ENCODE measurements at places on chromosomes 1 and 21.
A peak's percentile ranks its signal among the peaks of the same experiment; 100 is the strongest.

DNA sequence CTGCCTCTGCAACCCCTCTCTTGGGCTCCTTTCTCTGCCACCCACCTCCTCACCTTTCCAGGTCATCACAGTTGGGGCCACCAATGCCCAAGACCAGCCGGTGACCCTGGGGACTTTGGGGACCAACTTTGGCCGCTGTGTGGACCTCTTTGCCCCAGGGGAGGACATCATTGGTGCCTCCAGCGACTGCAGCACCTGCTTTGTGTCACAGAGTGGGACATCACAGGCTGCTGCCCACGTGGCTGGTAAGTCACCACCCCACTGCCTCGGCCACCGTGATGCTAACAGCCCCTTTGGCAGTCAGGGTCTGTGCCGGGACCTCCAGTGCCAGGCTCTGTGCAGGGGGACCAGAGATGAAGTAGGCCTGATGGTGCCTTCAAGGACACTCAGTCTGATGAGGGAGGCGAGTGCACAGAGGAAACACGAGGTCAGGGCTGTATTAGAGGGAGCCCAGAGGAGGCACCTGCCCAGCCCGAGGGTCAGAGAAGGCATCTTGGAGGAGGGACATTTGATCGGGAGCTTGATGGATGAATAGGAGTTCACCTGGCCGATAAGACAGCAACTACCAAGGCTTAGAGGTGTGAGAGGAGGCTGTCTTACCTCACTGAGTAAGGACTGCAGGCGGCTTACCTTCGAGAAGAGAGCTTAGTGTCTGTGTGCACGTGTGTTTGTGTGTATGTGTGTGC lies 18.1 kb downstream of the PCSK9 start:
- DNase-seq: no peak

- DNase-seq: no peak
Observed at GRCh38 chr21:21025742-21026141, 27.5 kb downstream of the NCAM2 start.

GRCh38 chr21:41164052-41164451 lies 3.9 kb upstream of the BACE2 start:
- no peak for DNase-seq

GRCh38 chr1:35046730-35047129 lies 15.0 kb upstream of the ZMYM6 start:
- DNase-seq: no peak

- DNase-seq: no peak
Observed at GRCh38 chr1:41487126-41488039, 2.9 kb upstream of the EDN2 start.

GRCh38 chr1:3240524-3241235 lies 171.7 kb downstream of the PRDM16 start:
- no peak for DNase-seq

GRCh38 chr1:168360151-168361021 lies 79.7 kb downstream of the TBX19 start:
- DNase-seq: no peak

DNA sequence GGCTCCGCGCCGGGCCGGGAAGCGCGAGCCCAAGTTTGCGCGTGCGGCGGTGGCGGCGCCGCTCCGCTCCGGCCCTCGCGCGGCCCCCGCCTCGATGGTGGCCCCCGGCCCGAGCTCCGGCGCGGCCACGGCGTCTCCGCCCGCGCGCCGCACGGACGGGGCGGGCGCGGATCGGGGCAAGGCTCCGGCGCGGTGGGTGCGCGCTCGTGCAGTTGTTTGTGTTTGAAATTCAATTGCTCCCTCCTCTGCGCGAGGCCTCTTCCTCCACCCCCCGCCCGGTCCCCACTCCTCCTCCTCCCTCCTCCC lies at the start of gene HDGF:
Gene HDGF (minus strand): TSS at position 225 of the 306 bp plus-strand sequence. CDS start 246 bp downstream, outside the sequence.
- no peak for DNase-seq

- DNase-seq: no peak
Observed at GRCh38 chr1:51242546-51242945, 6.5 kb downstream of the RNF11 start.

- no peak for DNase-seq
Observed at GRCh38 chr1:67338642-67339041, 31.0 kb downstream of the IL12RB2 start.

- DNase-seq: no peak
Observed at GRCh38 chr1:89641781-89642180, 8.9 kb downstream of the LRRC8C start.

DNA sequence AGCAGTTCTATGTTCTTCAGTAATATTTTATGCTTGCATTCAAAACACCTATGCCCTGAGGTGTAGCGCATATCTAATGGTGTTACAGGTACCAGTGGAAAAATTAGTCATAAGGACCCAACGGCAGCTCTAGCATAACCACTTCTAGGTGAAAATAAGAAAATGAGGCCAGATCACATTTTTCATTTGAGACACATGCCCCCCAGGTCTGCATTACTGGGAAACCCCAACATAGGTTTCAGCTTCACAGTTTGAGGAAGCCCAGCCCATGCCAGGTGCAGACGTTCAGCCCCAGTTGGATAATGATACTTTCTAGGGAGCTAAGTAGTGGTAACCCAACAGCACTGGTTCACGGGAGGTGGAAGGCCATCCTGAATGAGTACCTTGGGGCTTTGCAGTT lies 129.8 kb downstream of the CNIH3 start:
- no peak for DNase-seq

- no peak for DNase-seq
Observed at GRCh38 chr1:114075546-114076242, 78.0 kb downstream of the SYT6 start.

DNA sequence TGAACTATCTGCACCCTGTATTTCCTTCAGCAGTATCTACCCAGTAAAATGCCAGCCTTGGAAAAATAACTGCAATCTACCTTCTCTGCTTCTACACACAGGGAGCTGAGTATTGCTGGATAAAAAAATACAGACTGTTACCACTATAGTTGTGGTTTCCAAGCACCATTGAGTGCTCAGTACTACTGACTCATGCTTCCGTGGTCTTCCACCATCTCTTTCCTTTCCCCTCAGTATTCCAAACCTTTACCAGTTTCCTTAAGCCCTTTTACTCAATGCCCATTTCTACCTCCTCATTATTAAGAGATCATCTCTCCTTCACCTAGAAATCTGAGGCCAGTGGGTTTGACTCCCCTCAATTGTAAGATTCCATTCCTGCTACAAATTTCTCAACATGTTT lies 23.8 kb downstream of the GLMN start:
- DNase-seq: no peak

GRCh38 chr1:8987881-8988617 lies 38.2 kb downstream of the SLC2A7 start:
- peak; percentile 59 for DNase-seq

GRCh38 chr1:66981679-66982078 lies 56.9 kb downstream of the MIER1 start:
- DNase-seq: peak; percentile 16

DNA sequence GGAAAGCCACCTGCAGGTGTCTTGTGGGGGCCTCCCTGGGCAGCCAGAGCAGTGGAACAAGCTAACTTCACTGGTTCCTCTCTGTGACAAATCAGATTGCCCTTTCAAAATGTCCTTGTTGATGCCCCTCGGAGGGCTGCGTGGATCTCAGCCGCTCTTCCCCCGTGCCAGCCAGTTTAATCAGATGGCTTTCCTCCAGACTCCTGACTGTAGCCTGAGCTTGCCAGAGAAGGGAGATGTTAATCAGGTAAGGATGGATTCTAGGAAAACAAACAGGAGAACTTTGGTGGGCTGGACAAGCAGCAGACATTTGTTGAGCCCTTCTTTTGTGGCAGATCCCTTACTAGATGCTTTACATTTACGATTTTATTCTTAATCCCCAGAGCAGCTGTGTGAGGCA lies 88.2 kb downstream of the DMRTA2 start:
- DNase-seq: no peak

DNA sequence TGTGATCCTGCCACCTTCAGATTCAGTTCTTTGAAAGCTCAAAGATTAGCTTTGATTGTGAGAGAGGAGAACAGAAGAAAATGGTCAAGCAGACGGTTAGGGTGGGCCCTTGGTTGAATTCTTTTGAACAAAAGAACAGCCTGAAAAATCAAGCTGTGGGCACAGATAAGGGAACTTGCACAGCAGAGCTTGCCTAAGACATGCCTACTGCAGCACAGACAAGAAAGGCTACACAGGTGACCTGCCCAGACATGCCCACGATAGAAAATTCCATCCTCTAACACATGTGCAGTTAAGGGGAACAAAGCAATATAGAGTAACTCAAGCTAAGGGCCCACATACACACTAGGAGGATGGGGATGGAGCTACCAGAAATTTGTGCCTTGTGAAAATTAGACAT lies 512.5 kb upstream of the LRRC7 start:
- DNase-seq: no peak

DNA sequence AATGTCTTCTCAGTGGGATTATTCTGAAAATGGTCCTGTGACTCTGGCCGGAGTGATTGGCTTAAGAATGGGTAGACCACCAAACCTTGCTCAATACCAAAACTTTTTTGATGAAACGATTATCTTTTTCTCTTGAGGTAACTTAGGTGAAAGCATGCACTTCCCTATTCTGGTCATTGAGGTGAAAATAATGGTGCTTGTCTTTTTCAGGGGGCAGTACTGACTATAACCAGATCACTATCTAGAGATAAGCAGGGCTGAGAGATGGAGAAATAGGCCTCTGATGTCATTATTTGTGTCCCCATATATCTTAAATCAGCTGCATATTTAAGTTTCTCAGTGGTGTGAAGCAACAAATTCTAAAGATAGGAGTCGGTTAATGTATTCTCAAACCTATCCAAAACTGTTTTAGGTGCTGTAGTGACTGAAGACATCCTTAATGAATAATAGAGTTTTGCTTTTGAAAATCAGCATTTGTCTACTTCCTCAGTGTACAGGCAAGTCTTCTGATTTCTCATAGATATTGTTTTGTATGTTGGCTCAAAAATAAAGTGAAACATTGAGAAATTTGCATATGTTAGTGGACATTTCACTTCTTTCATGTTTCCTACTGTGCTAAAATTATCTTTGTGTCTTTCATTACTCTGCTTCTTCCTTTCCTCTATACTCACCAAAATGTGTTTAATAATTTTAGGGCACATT lies 735.3 kb upstream of the ADGRL4 start:
- DNase-seq: no peak

- DNase-seq: no peak
Observed at GRCh38 chr21:23398726-23399125, 2208.6 kb downstream of the MRPL39 start.

DNA sequence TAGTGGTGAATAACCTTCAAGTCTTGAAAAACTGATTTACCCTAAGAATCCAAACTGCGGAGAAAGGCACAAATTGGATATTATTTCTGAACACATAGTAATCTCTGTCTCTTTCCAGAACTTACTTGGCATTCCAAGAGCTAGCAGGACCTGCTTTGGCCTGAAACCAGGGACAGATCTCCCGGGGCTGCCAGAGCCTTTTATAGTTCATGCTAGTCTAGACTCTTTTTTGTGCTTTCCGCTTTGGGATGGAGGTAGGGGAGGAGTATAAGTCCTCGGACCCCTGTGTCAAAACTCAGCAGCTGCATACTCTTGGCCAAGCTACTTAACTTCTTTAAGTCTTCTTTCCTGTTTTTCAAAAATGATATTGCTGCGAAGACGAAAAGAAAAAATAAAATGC lies 3.8 kb upstream of the RYR2 start:
- DNase-seq: no peak

DNA sequence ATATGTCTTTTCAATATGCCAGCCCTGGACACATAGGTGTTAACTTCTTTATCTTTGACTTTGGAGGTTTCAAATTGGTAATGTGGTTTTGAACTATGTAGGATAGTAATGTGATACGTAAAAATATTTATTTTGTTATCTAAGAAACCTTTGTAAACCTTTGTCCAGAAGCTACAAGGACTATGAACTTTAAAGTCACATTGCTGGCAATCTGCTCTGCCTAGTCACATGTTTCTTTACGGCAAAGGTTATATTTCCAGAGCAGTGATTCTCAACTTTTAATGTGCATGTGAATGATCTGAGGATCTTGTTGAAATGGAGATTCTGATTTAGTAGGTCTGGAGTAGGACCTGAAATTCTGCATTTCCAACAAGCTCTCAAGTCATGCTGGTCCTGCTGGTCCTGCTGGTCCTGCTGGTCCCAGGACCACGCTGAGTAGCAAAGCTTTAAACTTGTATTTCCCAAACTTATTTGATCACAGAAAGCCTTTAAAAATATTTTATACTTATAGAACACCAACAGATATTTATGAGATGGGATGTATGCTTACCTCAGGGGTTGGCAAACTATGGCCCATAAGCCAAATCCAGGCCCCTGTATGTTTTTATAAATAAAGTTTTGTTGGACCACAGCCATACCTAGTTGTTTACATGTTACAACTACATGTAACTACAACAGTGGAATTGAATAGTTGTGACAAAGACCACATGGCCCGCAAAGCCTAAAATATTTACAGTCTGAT lies 57.9 kb upstream of the QSOX1 start:
- DNase-seq: no peak

DNA sequence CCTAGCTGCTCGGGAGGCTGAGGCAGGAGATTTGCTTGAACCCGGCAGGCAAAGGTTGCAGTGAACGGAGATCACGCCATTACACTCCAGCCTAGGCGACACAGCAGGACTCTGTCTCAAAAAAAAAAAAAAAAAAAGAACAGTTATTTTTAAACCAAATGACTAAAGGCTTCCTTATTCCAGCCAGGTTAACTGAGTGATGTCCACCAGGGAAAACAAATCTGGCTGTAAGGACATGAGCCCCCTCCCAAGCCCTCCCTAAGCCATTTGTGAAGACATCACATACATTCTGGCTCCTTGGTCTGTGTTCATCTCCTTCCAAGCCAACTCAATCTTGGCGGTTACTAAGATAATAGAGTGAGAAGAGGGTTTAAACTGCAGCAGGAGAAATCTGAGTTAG lies 8.2 kb downstream of the TMCC2 start:
- no peak for DNase-seq

DNA sequence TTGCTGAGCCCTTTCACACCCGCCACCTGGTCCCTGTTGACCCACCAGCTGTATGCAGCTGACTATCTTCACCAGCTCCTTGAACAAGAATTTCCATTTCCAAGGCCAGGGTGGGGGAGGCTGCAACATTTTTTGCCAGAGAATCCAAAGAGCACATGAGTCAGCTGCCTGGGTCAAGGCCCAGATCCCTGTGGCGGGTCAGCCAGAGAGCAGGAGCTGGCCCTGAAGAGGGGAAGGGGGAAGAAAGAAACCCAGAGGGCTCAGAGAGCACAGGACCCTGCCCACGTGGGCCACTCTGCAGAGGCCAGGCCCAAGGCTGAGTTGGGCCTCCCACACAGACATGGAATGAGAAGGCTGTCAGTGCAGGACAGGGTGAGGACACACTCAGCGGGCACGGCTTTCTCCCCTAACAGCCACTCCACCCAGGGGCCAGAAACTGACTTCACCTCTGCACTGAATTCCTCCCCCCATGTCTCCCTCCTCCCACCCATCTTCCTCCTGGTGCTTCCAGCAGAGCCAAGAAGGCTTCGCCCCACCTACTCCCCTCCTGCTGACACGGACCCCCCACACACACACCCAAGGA lies 28.9 kb downstream of the S100A6 start:
- DNase-seq: no peak

- no peak for DNase-seq
Observed at GRCh38 chr1:60948486-60948885, 133.9 kb upstream of the NFIA start.
